ENCODE measurements at places on chromosomes 13 and 19. TPM values are rescaled to one million over a fixed set of nuclear protein-coding genes. Genes with fewer than 3 reads are reported as not detected.

DNA sequence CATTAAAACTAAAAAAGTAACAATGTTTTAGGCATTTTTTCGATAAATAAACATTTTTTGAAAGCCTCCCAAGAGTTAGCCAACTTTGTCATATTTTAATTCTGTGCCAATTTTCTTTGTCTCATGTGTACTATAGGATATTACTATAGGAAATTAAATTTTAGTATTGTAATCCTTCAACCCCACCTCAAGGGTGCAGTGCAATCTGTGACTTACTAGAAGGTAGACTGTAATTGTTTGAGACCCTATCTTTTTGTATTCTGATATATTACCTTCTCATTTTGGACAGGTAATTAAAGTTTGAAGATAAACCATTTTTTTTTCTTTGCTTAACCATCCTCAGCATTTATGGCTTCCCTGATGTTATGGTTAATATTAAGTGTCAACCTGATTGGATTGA, 457.8 kb downstream of the PCDH20 start:
- no peak for DNase-seq

CALR3 gene
- total RNA-seq, result not detected

KCNRG gene
- total RNA-seq, result 1.7 TPM

GRCh38 chr19:15455996-15456395, 6.2 kb upstream of the WIZ start:
- no peak for DNase-seq

SIGLECL1 gene
- total RNA-seq, result not detected

- no peak for DNase-seq
Measured at GRCh38 chr13:71871176-71871754, 4.3 kb upstream of the DACH1 start.

MISP gene
- total RNA-seq, result 21.0 TPM

RXFP2 gene
- total RNA-seq, result not detected

ZNF835 gene
- total RNA-seq, result not detected

DNA sequence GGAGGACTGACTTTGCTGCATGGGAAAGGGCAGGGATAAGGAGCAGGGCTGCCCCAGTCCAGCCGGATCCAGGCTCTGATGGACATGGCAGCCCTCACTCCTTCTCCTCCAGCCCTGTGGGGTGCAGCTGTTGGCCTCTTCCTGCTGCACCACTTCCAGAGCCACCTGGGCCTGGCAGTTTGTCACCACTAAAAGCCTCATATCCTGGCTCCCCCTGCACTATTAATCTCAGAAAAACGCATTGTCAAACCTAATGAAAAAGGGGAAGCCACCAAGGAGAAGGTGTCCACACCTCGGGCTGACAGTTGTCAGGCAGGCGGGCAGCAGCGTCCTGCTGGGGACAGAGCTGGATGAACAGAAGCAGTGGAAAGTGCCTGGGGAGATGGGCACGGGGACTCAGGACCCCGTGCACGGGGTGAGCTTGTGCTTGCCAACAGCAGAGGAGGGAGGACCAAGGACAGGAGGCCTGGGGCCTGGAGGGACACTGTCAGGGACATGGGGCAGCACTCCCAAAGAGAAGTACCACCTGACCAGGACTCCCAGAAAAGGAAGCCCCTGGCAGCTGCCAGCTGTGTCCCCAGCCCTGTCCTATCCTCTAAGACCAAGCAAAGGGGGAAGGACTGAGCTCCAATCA, 151.1 kb upstream of the TSHZ3 start:
- DNase-seq, result no peak

GRCh38 chr13:66665991-66666390, 564.1 kb downstream of the PCDH9 start:
- peak; percentile 79 for DNase-seq

DNA sequence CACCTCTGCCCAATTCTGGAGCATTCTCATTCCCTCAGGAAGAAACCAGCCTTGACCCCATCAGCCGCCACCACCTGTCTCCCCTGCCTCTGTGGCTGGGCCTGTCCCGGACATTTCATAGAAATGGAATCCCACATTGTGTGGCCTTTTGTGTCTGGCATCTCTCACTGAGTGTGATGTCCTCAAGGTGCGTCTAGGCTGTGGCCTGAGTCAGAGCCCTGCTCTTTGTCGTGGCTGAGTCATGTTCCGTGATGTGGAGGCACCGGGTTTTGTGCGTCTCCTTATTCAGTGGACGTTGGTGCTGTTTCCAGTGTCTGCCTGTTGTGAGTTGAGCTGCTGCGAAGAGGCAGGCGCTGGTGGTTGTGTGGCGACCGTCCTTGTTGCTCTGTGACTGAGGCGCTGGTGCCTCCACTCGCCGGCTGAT, 3.5 kb downstream of the FZR1 start:
- peak; percentile 95 for DNase-seq

GRCh38 chr13:84923831-84924230, 875.4 kb downstream of the SLITRK6 start:
- DNase-seq, result no peak

DNA sequence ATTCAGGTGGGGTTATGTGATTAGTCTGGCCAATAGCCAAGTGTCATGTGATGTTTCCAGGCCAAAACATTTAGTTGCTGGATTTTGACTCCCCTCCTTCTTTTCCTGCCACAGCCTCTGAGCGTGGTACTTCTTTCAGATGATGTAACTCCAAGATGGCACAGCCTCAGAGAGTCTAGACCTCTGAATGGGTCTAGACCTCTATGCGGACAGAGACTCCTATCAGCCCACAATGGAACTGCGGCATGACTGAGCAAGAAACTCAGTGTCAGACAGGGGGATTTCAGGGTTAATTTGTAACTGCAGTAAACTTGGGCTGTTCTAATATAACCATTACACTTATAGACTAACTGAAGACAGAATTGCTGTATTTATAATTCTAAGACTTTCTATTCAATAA, 42.6 kb upstream of the ZDHHC20 start:
- DNase-seq, result no peak

DNA sequence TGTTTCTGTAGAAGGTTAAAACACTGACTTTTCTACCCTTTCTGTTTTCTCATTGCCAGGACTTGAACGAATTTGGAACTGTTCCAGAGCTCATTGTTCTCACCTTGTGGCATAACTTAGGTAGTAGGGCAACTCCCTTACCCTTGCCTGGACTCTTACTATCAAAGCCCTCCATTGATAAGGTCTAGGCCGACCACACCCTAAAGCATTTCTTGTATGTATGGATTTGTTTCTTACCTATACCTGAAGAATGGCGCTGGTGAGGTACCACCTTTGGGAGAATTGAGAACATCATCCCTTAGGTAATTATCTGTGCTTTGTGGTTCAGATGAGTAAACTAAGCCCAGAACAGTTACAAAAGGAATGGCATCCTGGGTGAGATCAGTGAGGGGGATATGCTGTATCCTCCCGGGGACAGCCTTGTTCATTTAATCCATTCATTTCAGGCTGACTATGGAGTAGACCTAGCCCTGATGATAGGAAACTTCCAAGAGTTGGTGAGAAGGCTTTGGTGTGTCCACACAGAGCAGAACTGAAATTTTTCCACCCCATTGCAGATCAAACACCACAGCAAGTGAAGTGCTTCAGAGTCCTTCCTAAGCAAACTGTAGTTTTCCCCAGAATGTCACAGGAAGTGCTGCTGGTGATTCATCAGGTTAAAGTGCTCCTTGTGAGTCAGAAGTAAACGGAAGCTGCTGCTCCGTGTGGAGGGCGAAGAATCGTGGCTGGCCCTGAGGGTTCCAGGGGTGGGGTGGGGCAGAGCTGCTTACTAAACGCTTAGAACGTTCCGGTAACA, 113.0 kb downstream of the TEX26 start:
- peak; percentile 92 for DNase-seq

BCKDHA gene
- 13.5 TPM for total RNA-seq

EFNB2 gene
- 51.8 TPM for total RNA-seq

GRCh38 chr19:15178629-15179308, 22.0 kb downstream of the NOTCH3 start:
- no peak for DNase-seq

DNA sequence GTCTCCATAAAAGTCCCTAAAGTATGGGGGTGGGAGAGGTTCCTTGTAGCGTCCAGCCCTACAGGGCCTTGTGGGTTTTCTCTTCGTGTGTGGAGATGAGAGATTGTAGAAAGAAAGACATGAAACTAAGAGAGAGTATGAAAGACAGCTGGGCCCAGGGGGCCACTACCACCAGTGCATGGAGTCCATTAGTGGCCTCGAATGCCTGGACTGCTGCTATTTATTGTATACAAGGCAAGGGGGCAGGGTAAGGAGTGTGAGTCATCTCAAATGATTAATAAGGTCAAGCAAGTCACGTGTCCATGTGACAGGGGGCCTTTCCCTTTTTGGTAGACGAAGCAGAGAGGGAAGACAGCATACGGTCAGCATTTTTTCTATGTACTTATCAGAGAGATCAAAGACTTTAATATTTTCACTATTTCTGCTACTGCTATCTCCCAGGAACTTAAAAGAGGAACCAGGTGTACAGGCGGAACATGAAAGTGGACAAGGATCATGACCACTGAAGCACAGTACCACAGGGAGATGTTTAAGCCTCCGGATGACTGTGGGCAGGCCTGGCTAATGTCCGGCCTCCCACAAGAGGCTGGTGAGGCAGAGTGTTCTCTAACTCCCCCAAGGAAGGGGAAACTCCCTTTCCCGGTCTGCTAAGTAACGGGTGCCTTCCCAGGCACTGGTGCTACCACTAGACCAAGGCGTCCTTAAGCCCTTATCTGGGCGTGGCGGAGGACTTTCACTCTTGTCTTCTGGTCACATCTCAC, 25.5 kb downstream of the FGF21 start:
- no peak for DNase-seq

GRCh38 chr19:38213911-38214625, 10.0 kb downstream of the DPF1 start:
- peak; percentile 87 for DNase-seq
